Tongue (tissue), 3 donors: ENCODE measurements at places on chromosomes 2 and 18. TPM values are rescaled to one million over a fixed set of nuclear protein-coding genes. Genes with fewer than 3 reads are reported as not detected.

- peak; percentile 89 for DNase-seq
Observed at GRCh38 chr2:17538844-17539554, 1.5 kb upstream of the VSNL1 start.

GRCh38 chr18:55234366-55235093 is 275.3 kb upstream of the CCDC68 start:
- DNase-seq = peak; percentile 93

DNA sequence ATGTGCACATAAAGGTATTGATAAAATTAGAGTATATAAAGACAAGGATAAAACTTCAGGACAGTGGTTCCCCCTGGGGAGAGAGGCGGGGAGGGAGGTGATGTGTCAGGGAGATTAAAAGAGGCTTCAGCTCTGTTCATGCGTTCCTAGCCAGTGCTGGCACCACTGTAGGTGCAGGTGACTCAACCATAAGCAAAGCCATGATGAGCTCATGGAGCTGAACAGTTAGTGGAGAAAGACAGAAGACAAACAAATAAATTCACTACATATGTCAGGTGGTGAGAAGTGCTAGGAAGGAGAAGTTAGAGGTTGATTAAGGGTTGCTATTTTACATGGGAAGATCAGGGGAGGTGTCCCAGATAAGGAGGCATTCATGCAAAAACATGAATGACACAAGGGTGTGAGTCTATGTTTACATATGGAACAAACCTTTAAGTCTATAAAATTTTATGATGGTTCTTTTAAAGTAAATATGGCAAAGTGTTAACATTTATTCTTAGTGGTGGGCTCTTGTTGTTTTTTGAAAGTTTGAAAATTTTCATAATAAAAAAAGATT is 136.0 kb downstream of the ANKRD44 start:
- no peak for DNase-seq

Gene TTR
- total RNA-seq = not detected

Gene SP5
- total RNA-seq = 4.5 TPM

- DNase-seq = no peak
Observed at GRCh38 chr18:80145196-80145804, 36.2 kb downstream of the ADNP2 start.
